ENCODE measurements at places on chromosomes 11 and 22.

DNA sequence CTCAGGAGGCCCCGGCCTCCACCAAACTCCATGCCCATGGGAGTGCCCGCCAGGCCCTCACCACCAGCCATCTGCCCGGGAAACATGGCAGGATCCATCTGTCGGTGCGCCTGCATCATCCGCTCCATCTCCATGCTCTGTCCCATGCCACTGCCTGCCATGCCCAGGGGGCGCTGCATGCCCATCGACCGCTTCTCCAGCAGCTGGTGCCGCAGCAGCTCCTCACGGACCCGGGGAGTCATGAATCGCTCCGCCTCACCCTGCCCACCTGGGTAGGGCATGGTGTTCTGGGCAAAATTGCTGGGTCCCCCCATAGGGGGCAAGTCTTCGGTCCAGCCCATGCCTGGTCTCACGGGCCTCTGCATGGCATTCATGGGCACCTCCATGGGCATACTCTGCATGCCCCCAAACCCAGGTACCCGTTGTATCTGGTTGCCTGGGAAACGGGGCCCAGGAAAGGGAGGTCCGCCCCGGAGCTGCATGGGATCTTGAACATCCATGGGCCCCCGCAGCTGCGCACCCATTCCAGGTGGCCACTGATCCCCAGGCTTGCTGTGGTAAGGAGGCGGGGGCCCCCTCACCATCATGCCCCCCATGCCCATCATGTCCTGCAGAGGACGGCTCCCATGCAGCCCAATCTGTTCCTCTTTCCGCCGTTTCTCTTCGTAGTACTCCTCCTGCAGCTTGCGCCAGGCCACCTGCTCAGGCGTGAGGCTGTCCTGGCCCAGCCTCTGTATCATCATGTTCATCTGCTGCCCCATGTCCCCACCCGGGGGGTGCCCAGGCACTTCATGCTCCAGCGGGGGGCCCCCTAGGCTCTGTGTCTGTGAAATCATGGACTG is 18.0 kb downstream of the CXCR5 start:
- no peak for DNase-seq

GRCh38 chr11:34928960-34929680 is 12.7 kb downstream of the PDHX start:
- DNase-seq, result no peak

GRCh38 chr11:2377511-2378443 is 667 bp downstream of the CD81 start:
- peak; percentile 70 for DNase-seq

- no peak for DNase-seq
Observed at GRCh38 chr22:37079668-37080171, 28.2 kb downstream of the KCTD17 start.

GRCh38 chr11:61921446-61921845 is 4.1 kb upstream of the RAB3IL1 start:
- no peak for DNase-seq

- no peak for DNase-seq
Observed at GRCh38 chr11:42239188-42239587, 779.7 kb upstream of the LRRC4C start.

GRCh38 chr11:124841201-124841600 is 24.0 kb upstream of the ROBO3 start:
- DNase-seq, result no peak

DNA sequence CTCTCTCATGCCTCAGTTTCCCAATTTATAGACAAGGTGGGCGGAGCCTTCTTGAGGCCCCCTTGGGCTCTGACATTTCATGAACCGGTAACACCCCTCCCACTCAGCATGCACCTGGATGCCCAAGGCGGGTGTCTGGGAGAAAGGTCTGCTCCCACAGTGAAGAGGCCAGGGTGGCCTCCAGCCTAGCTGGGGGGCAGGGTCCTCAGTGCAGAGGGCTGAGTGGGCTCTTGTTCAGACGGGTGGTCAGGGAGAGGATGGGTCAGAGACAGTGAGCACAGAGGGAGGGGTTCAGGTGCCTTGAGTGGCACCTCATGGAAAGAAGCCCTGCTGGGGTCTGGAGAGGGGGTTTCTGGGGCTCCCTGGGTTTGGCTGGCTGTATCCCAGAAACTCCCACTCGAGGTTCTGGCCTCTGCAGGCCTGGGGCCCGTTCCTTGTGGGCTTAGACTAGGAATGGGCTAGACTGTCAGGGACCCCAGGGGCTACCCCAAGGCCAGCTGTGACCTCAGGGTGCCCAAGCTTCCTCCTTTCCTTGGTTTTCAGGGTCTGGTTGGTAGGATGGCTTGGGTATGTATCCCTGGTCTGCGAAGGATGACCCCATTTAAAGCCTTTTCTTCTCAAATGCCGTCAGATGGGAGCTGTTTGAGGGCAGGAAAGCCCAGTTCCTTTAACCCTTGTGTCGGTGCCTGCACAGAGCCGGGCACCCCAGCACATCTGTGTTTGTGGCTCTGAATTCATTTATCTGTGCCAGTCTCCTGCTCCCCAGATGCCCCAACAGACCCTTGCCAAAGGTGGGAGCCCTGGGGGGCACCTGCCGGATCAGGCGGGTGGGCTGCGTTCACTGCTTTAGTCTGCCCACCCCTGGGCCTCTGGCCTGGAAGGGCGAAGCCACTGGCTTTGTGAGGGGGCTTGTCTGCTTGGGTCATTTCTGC is 1.2 kb downstream of the SYNGR1 start:
- no peak for DNase-seq

DNA sequence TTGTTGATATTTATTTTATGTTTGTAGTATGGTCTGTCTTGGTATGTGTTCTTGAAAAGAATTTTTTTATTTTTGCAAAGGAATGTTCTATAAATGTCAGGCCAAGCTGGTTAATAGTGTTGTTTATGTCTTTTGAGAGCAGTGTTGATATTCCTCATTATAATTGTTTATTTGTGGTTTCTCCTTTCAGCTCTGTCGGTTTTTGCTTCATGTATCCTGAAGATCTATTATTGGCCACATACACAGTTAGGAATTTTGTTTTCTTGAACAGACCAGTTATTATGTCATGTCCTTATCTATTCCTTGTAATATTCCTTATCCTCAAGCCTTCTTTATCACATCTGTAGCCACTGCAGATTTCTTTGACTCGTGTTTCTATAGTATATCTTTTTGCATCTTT is 56.5 kb downstream of the PDHX start:
- no peak for DNase-seq

DNA sequence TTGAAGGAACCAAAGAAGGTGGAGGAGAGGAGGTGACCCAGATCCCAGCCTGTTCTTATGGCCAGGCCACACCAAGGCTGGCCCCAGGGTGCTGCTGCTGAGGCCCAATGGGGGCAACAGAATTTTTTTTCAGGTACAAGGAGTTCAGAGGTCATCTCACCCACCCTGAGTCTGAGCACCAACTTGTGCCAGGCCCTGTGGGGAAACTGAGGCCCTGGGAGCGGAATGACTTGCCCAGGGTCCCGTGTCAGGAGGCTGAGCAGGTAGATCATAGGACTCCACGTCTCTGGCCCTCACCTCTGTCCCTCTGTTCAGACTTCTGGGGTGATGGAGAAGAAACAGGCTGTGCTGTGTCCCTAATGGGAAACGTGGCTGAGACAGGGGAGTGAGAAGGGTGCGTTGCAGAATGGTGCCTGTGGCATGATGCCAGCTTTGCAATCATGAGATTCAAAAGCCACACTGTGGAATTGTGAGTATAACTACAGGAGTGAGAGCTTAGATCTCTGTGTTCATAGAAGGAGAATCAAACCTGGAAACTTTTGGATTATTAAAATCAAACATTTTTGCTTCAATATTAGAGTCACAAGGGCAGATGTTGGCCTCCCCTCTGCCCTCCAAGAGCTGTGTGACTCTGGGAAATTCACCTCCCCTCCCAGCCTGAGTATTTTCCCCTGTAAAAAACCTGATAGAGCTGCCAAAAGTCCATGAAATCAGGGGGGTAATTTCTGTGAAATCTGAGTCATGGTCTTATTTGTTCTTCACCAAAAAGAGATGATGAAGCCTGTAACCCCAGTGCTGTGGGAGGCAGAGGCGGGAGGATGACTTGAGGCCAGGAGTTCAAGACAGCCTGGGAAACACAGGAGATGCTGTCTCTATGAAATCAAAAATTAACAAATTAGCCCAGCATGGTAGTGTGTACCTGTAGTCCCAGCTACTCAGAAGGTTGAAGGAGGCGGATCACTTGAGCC is 874 bp downstream of the APOL1 start:
- DNase-seq, result no peak

DNA sequence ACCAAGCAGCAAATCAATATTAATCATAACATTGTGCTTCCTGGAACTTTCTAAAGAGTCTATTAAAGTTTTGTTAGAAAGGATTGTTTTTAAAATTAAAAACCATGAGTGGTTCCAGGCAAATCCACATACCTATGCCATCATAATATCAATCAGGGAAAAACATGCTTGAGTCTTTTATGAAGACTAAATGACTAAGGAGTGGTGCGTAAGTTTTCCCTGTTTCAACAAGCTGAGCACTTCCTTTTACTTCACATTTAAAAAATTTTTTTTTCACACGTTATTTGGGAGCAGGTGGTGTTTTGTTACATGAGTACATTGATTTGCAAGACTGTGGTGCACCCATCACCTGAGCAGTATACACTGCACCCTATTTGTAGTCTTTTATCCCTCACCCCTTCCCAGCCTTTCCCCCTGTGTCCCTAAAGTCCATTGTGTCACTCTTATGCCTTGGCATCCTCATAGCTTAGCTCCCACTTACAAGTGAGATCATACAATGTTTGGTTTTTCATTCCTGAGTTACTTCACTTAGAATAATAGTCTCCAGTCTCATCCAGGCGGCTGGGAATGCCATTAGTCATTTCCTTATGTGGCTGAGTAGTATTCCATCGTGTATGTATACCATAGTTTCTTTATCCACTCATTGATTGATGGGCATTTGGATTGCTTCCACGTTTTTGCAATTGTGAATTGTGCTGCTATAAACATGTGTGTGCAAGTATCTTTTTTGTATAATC is 1190.3 kb upstream of the RAG2 start:
- DNase-seq, result no peak

All from OCI-LY7 (cell line).